ENCODE measurements at places on chromosomes 7 and 10.

DNA sequence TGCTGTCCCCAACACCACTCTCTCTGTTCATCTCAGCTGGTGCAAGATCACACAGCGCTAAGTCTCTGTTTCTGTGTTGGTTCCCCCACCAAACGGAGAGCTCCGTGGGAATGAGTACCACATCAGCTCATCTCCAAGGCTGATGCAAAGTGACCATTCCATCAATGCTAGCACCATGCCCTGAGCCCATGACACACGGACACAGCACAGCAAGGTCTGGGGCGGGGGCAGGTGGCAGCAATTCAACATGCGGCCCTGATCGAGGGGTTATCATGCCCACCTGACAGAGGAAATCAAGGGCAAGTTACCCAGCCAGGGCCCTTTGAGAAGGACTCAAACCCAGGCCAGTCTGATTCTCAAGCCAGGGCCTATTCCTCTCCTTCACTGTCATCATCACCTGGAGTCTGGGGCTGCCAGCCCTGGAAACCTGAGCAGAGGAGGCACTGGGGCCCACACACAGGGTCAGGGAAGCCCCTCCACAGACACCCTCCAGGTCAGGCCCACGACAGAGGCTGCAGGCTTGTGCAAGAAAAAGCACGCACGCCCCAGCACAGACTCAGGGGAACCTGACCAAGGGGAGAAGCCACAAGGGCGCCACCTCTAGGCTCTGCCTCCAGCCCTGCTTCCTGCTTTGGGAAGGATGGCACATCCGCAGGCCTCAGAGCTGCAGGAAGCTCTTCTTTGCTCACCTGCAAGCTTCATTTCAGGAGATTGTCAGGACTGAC, 74.8 kb downstream of the GRID1 start:
- no peak for DNase-seq

DNA sequence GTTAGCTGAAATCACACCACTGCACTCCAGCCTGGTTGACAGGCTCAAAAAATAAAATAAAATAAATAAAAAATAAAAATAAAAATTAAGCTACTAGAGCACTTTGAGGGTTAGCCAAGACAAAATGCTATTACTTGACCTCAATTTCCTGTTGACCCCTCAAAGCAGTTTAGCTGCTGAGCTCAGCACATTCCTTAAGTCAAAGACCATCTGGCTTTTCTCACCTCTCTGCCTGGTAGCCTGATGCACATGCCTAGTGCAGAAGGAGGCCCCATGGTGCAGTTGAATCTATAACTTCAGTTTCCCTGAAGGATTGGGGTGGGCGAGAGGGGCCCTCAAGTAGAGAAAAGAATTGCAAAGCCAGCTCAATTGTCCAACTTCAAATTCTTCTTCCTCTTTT, 211.1 kb upstream of the GALNT17 start:
- DNase-seq = no peak

- peak; percentile 43 for DNase-seq
Measured at GRCh38 chr7:133941496-133941895, 185.6 kb upstream of the LRGUK start.

DNA sequence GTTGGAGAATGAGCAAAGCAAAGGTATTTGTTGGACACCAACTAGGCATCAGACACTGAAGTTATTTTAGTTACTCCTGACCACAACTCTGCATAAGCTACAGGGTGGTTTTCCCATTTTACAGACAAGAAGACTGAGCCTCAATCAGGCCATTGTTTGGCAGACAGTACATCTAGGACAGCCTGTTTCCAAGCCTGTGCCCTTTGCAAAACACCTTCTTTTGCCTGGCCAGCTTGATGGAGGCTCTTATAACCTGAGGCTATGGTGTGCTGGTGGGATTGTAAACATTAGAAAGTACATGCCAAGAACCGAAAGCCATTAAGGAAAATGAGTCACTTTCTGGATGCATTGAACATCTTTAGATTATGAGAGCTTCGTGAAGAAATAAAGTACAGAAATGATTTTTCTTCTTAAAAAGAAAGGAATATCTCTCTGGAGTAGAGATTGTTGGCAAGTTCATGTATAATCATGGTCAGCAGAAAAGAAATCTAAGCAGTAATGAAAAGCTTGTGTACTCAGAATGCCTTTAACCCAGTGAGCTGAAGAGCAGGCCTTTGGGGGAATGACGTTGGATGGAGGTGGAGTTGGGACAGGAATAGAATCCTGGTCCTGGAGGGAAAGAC, 140.6 kb downstream of the KIAA1217 start:
- DNase-seq = peak; percentile 73

- DNase-seq = no peak
Measured at GRCh38 chr10:15349112-15349511, 22.0 kb downstream of the FAM171A1 start.

- peak; percentile 79 for DNase-seq
Measured at GRCh38 chr7:43584195-43584586, 1.3 kb downstream of the STK17A start.

DNA sequence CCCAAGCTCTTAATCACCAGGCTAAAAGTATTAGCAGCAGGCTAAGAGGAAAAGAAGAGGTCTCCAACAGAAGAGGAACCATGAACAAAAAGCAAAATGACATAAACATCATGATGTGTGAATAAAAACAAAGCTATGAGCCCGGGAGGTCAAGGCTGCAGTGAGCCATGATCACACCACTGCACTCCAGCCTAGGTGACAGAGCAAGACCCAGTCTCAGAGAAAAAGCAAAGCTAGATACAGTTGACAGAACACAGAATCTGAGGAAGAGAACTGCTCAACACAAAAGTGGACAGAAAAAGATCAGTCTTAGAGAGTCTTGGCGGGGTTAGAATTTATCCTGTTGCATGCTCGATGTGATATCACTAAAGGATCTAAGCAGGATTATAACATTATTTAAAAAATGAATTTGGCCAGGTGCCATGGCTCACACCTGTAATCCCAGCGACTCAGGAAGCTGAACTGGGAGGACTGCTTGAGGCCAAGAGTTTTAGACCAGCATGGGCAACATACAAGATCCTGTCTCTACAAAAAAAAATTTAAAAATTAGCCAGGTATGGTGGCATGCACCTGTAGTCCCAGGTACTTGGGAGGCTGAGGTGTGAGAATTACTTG, 37.5 kb downstream of the NT5C2 start:
- DNase-seq = no peak

GRCh38 chr7:72405418-72405817, 6.7 kb downstream of the CALN1 start:
- DNase-seq = no peak

DNA sequence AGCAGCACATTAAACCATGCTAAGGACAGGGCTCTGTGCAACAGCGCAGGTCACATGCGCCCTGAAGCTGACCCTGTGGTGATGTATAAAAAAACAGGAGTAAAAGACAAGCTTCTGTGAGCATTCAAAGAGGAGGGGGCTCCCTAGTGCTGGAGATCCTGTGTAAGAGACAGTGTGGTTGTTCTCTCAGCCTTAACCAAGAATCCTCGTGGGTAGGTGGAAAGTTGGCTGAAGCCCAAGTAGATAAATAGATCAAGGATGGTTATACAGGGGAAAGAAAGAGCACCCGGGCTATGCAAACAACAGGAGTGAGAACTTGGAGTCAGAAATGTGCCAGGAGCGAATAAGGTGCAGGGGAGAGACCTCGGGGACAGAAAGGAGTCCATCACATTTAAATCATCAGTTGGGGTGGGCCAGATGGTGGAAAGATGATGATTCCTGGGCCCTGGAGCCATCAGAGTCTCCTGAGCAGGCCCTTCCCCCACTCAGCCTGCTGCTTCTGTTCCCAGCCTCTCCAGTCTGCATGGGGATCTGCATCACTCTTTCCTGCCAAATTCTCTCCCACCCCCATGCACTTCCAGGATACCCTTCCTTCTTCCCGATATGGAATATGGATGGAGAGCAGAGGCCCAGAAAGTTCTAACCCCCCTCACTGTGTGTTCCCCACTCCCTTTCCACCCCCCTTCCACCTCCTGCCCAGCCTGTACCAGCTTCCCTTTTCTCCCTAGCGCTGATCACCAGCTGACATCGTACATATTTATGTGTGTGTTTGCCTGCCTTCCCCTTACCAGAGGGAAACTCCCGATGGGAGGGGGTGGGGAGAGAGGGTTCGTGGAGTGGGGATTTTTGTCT, 78.1 kb upstream of the PRR15 start:
- DNase-seq = no peak

- DNase-seq = no peak
Measured at GRCh38 chr7:130752424-130752823, 18.4 kb upstream of the KLF14 start.

All from iris pigment epithelial cell (primary cell).